Fibroblast of skin of right quadriceps (primary cell): ENCODE measurements at places on chromosomes 6 and 20.

GRCh38 chr6:10411131-10411970, 3.5 kb downstream of the TFAP2A start:
- DNase-seq = no peak

DNA sequence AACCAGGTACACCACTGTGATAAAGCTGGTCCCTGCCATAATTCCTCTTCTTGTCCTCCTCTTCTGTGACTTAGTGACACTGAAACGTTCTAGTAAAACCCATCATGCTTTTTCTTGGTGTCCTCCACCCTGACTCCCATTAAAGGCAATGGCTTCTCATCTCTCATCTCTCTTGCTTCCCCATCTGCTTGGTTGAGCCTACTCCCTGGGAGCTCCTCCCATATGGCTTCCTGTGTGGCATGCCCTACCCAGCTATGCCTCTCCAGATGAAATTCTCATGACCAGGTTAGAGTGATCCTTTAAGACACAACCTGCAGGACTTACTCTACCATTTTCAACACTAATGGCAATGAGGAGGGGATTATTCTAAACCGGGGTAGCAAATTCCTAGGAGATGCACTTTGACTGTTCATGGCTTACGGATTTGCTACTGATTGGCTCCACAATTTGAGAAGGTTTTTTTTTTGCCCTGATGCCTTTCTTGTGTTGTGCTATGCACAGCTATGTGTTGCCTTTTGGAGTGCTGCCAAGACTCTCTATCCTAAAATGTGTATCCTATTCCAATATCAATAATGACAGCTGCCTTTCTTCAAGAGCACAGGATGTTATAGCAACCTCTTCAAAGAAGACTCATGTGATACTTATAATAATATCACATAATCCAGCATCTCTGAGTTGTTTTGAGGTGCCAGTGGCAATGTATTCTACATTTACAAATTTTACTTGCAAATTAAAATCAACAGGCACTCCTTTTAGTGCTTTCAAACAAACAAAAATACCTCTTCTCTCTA, 6.1 kb downstream of the SIRPG start:
- DNase-seq = no peak

GRCh38 chr6:149686230-149686629, 31.7 kb downstream of the LATS1 start:
- no peak for DNase-seq

DNA sequence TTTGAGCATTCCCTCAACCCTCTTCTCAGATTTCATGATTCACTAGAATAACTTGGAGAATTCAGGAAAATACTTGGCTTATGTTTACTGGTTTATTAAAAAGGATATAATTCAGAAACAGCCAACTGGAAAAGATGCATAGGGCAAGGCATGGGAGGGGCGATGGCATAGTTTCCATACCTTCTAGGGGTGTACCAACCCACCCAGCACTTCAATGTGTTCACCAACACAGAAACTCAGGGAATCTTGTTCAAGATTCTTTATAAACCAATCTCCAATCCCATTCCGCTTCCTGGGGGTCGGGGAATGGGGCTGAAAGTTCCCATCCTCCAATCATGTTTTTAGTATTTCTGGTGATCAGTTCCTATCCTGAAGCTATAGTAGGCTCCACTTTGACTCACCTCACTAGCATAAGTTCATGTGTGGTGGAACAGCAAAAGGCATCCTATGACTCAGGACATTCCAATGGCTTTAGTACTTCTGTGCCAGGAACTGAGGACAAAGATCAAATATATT, 164.4 kb downstream of the SIM1 start:
- peak; percentile 98 for DNase-seq

DNA sequence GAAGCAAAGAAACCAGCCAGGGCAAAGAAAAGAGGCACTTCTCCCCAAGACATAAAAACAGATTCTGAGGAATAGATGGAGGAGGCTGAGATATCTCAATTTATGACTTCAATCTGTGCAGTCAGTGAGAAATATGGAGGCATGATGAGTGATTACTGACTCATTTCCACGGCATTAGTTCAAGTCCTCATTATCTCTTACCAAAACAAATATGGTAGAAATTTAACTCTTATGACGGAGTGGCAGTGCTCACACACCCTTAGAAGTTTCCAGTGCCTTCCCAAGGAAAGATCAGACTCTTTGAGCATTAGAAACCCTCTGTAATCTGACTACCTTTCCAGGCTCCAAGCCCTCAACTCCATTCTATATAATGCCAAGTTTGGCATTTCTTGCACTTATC, 364.1 kb downstream of the ARHGAP18 start:
- peak; percentile 78 for DNase-seq

- DNase-seq = no peak
Observed at GRCh38 chr20:48738399-48739304, 89.1 kb downstream of the PREX1 start.

DNA sequence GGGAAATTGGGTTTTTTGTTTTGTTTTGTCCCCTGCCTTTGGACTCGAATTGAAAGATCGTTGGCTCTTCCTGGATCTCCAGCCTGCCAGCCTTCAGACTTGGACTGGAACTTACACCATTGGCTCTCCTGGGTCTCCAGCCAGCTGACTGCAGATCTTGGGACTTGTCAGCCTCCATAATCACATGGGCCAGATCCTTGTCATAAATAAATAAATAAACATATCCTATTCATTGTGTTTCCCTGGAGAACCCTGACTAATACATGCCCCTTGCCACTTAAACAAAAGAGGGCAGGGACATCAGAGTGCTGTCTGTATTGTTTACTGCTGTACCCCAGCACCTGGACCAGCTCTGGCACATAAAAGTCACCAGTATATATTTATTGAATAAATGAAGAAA, 101.5 kb downstream of the CAP2 start:
- no peak for DNase-seq

- no peak for DNase-seq
Observed at GRCh38 chr20:48671141-48671540, 156.7 kb downstream of the PREX1 start.

DNA sequence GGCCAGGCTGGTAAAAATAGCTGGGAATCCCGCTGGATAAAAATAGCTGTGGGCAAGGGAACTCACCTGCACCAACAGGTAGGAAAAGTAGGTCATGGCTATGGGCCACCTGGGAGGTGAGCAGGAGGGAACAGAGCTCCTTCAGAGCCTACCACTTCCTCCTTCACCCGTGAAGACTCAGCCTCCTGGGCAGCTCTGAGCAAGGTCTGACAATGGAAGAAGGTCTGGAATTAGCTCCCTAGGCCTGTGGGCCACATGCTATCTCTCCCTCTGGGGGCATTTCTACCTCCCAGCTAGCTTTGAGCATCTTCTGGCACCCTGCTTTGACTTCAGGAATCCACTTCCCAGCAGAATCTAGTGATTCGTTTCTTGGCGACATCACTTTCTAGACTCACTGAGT, 153.9 kb downstream of the MRPL14 start:
- DNase-seq = peak; percentile 42

- DNase-seq = no peak
Observed at GRCh38 chr20:10469056-10469455, 34.0 kb downstream of the SLX4IP start.

GRCh38 chr6:163862701-163863100, 448.2 kb downstream of the QKI start:
- peak; percentile 49 for DNase-seq

DNA sequence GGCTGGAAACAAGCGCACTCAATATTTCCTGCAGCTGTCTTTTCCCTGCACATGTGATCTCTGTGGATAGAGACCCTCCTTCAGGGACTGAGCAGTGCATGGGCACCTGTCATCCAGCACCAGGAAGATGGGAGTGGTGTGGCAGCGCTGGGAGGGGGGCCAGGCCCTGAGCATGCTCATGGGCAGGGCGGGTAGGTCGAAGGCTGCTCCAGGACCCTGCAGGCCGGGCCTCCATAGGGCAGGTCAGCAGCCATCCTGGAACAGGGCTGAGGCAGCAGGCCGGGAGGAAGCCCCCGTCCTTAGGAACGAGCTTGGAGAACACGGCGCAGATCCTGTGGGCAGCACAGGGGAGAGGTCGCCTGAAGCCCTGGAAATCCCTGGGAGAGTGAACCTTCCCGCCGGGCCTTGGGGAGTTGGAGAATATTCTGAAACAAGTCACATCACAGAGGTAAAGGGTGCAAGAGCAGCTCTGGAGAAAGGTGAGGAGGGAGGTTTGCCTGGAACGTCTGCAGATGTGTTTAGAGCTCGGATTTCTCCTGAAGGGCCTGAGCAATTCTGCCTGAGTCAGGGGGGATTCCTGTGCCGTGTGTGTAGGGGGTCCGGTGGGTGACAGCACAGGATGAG, 133.2 kb downstream of the SMOC2 start:
- DNase-seq = no peak

GRCh38 chr20:39036851-39037250, 74.7 kb downstream of the DHX35 start:
- no peak for DNase-seq

DNA sequence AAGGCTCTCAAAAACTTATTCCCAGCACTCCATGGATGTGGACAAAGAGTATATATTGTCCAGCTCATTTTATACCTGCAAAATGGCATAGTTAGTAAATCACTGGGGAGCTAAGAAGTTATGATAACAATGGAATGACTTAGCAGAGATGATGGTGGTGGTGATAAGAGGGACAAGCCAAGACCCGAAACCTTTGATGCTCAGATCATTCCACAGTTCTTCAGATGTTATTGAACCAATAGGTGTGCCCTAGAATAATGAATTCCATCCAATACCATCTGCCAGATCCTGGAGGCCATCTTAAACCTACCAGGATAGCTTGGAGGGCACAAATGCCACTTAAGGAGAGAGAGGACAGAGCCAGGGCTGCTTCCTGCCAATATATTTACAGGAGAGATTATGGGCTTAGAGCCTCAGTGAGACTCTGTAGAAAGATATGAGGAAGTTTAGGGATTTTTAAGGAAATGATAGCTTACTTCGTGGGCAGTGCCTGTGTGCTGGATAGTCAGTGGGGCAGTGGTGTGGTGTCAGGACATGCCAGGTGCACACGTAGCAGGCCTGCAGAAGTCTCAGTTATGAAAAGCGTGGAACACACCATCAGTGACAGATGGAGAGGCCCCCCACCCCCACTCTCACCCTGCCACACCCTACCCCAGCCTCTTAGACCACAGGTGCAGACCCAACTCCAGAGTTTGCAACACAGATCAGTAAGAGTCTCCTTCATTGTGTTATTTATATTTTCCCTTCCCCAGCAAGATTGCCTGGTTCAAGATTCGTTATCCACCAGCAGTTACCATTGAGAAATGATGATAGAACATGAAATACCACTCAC, 209.7 kb upstream of the SUPT3H start:
- no peak for DNase-seq

DNA sequence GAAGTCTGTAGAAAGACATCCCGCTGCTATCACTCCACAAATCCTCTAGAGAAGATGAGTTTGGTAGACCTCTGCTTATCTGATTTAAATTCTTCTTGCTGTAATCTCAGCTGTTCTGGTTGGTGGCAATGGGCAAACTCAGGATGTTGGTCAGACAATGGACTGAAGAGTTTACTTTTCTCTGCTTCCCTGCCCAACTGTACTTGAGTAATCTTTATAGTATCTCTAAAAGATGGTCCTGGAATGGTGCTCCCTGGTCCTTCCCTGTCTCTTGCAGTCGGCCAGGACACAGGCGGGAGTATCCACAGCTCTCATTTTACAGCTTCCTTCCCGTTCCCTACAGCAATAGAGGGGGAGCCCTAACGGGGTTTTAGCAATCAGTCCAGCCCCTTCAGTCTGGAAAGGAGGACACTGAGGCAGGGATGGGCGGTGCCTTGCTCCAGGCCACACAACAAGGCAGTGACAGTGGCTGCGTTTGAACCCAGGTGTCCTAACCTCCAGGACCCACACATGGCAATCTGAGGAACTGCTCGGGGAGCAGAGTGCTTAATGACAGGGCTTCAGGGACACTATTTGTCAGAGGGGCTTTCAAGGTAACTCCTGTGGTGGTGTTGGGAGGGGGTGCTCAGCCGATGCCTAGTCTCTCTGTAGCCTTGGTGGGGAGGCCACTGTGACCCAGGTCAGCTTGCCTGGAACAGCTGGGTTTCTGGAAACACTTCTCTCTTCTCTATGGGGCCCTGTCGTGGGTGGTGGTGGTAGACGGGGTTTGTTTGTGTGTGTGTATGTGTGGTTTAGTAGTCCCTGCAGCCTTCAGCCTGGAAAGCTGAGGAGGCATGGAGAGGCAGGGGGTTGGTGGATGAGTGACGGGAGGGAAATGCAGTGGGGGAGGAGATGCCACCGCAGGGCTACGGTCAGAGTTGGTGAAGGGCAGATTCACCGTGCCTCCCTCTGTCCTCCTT, 9.5 kb upstream of the VEGFA start:
- no peak for DNase-seq

DNA sequence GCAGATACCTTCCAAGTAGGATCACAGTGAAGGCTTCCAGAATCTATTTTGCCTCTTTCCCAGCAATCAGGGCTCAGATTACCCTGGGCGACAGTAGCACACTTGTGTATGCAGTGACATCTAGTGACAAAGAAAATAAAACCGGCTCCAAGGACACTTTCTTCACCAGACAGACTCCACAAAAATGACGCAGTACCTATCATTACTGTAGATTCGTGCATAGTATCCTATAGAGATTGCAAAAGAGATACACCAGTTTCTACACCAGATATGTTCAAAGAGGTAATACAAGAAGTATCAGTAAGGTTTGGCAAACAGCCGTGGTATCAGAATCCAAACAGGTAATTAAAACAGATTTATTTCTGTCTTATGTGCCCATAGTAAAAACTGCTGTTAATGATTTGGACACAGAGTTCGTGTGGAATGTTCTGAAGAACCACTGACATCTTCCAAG, 600.4 kb upstream of the JAG1 start:
- peak; percentile 80 for DNase-seq

GRCh38 chr6:4085332-4085700, 6.4 kb upstream of the FAM217A start:
- peak; percentile 71 for DNase-seq

GRCh38 chr6:6686748-6687601, 98.5 kb downstream of the LY86 start:
- DNase-seq = peak; percentile 45

GRCh38 chr6:29336269-29336668, 32.4 kb downstream of the OR5V1 start:
- no peak for DNase-seq

DNA sequence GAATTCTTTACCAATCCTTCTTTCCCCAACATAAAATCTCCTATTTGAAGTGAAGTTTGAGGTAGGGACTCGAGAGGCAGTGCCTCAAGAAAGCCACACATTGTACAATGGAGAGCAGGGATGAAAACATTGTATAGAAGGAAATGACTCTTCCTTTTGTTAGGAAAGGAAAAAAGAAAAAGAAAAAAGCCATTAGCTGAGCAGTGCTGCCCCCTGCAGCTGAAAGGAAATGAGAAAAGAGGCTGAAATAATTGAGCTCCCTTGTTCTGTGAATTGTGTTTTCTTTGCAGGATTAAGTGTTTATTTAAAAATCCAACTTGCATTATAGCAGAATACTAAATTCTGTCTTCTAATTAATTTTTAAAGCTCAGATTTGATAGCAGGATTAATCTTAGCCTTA, 162.9 kb upstream of the SASH1 start:
- DNase-seq = peak; percentile 38

GRCh38 chr6:116409756-116410155, 39.0 kb downstream of the DSE start:
- DNase-seq = no peak

DNA sequence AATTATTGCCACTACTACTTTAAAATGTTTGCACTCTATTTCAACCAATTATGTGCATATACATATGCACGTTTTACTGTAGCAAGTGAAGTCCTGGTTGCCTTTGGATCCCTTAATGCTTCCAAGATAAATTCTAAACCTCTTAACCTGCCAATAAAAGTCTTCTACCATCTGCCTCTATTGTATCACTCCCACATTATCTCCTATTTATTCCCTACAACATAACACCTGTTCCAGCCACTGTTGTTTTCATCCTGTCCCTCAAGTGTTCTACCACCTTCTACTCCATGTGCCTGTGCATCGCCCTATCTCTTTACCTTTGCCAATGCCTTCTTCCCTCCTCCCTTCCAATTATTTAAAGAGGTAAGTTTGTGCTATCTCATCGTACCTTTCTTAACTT, 499.0 kb upstream of the RNF217 start:
- DNase-seq = no peak
